CD4-positive, alpha-beta T cell treated with Interleukin-2 at 100 ng/mL for 4 hours (primary cell): ENCODE measurements at places on chromosomes 2 and 18.

- DNase-seq, result no peak
These were observed 480.4 kb downstream of the KCNJ3 start for GRCh38 chr2:155178921-155179320.

GRCh38 chr2:209277444-209277843, 146.4 kb upstream of the MAP2 start:
- no peak for DNase-seq

DNA sequence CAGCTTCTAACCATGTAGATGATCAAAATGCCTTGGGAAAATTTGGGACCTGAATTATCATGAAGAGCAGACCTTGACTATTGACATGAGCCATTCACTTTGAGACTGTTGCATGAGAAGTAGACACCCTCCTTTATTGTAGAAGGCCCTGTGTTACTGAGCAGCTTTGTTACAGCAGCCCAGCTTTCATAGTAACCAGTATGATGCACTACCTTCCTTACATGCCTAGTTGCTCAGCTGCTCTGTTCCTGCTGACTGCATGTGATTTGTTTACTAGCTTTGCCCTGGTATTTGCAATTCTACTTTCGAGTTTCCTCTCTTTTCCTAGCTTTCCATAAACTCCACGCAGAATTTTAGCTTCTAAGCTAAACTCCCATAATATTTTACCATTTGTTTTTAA, 11.2 kb upstream of the FN1 start:
- DNase-seq, result no peak

DNA sequence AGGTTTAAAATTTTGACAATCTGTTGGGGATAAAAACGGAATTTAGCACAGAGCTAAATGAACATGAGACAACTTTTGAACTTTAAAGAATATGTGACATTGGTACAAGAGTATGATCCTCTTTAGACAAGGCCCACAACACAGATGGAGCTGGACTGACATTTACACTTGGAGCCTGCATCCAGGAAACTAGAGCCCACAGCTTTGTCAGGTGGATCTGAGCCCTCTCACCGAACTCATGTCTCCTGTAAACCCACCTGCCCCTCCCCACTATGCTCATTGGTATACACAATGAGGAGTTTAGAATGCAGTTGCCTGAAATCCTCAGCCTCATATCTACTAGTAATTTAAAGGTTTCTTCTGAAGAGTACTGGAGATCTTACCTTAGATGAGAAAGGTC, 22.1 kb upstream of the ACAA2 start:
- DNase-seq, result no peak

DNA sequence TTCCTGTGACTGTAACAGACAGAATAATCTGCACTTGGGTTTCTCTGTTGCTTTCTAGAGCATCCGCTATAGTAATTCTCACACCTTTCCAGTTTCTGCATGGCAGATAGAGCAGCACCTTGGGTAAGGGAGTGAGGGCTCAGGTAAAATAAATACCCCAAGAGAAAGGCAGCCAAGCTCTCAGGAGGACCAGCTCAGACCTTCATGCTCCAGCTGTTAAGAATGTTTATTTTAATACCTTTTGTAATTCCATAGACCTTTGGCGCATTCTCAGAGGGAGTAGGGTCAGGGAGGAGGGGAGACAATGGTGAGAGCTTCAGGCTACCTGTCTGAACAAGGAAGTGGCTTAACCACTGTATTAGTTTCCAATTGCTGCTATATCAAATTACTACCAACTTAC, 16.2 kb upstream of the TMEM178A start:
- no peak for DNase-seq

GRCh38 chr2:18473241-18474181, 86.9 kb downstream of the RDH14 start:
- no peak for DNase-seq
